Smooth muscle cell of the umbilical artery (primary cell): ENCODE measurements at places on chromosomes 4 and X. TPM values are rescaled to one million over a fixed set of nuclear protein-coding genes. Genes with fewer than 3 reads are reported as not detected.

The HSFX4 gene
- total RNA-seq: not detected in 2 replicates

The PCDH11X gene
- total RNA-seq: not detected in 2 replicates

The GAGE1 gene
- not detected in 2 replicates for total RNA-seq

The SMIM10 gene
- 1.8 and 3.6 TPM in 2 replicates for total RNA-seq

The NXF2 gene
- total RNA-seq: not detected in 2 replicates

The PRSS12 gene
- total RNA-seq: 39.6 and 120 TPM in 2 replicates

The NAA11 gene
- not detected in 2 replicates for total RNA-seq

The RBM47 gene
- total RNA-seq: 3.2 and 7.1 TPM in 2 replicates

The DCX gene
- not detected in 2 replicates for total RNA-seq

The SATL1 gene
- total RNA-seq: not detected in 2 replicates

The CXCL3 gene
- total RNA-seq: 6.5 and 11.9 TPM in 2 replicates

The SUPT20HL2 gene
- 0.28 TPM in 1 of 2 replicates, not detected in the other for total RNA-seq

The NDUFB11 gene
- 33.5 and 44.8 TPM in 2 replicates for total RNA-seq
